ENCODE measurements at places on chromosomes 7 and 10.

DNA sequence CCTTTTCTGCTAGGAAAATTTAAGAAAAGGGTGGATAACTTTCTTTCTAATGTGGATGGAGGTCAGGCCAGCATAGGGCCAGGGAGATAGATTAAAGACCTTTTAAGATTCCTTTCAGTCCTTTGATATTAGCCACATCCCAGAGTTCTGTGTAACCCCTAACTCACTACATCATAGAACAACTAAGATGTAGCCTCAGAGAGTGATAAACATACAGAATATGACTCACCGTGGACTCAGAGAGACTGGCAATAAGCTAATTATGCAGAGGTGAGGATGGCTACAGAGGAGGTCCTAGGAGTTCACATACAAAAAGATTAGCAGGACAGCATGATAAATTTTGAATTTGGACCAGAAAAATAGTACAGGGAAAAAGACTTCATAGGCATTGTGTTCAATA is 141.0 kb downstream of the AOAH start:
- DNase-seq, result no peak

- no peak for DNase-seq
Observed at GRCh38 chr7:11427686-11428273, 404.2 kb downstream of the THSD7A start.

- peak; percentile 41 for DNase-seq
Observed at GRCh38 chr7:100208911-100209408, 10.8 kb upstream of the PVRIG start.

- no peak for DNase-seq
Observed at GRCh38 chr10:93503075-93503474, 6.7 kb downstream of the CEP55 start.

GRCh38 chr7:31663072-31663471 is 23.9 kb upstream of the PPP1R17 start:
- DNase-seq, result no peak

- no peak for DNase-seq
Observed at GRCh38 chr7:31408140-31408729, 67.7 kb upstream of the NEUROD6 start.

DNA sequence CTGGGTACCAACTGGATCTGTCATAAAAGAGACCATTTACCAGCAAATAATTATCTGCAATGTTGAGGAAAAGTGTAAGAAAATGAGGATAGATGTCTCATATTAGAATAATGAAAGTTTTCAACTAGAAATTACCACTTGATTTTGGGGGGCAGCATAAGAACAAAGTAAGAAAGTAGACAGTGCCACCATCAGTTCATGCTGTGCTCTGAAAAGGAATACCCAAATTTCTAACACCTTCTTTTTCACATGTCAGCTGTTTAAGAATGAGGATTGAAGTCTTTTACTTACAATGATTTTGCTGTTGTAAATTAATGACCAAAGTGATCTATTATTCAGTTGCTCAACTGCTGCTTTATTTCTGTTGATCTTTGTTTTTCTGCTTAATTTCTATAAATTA is 578.3 kb downstream of the ETV1 start:
- DNase-seq, result no peak

- DNase-seq, result no peak
Observed at GRCh38 chr10:133460208-133460769, 6.5 kb downstream of the SCART1 start.

DNA sequence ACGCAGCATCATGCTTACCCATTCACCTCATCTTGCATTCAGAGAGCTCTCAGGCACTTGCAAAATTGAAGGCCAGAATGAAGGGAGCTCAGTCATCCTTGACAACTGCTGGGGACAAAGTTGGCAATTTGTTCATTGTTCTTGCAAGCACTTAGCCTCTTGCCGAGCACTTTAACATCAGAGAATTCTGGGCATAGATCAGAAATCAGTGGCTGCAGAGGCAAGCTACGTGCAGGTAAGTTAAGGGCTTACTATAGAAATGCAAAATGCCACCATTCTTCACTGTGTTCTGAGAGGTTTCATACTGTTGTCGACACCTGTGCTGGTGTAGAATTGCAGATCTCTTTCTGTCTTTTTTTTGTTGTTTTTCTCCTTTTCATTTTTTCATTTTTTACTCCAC is 84.1 kb upstream of the INSYN2A start:
- DNase-seq, result no peak

- no peak for DNase-seq
Observed at GRCh38 chr10:96532523-96532922, 18.8 kb upstream of the TLL2 start.

DNA sequence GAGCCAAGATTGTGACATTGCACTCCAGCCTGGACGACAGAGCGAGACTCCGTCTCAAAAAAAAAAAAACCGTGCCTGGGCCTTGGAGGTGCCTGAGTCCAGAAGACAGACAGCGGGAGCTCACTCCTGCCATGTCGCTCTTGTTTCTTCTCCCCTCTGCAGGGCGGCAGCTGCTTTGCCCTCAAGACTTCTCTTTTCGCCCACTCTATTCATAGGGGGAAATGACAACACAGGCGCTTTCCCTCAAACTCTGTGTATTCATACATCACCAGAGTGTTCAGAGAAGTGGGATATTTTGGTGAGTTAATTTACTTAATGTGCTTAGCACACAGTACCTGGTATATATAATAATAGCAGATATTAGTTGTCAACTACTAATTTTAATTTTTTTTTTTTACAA is 44.5 kb downstream of the FOXK1 start:
- no peak for DNase-seq

GRCh38 chr10:48317321-48317990 is 11.0 kb downstream of the MAPK8 start:
- no peak for DNase-seq
